ENCODE measurements at places on chromosomes 1 and 21.

DNA sequence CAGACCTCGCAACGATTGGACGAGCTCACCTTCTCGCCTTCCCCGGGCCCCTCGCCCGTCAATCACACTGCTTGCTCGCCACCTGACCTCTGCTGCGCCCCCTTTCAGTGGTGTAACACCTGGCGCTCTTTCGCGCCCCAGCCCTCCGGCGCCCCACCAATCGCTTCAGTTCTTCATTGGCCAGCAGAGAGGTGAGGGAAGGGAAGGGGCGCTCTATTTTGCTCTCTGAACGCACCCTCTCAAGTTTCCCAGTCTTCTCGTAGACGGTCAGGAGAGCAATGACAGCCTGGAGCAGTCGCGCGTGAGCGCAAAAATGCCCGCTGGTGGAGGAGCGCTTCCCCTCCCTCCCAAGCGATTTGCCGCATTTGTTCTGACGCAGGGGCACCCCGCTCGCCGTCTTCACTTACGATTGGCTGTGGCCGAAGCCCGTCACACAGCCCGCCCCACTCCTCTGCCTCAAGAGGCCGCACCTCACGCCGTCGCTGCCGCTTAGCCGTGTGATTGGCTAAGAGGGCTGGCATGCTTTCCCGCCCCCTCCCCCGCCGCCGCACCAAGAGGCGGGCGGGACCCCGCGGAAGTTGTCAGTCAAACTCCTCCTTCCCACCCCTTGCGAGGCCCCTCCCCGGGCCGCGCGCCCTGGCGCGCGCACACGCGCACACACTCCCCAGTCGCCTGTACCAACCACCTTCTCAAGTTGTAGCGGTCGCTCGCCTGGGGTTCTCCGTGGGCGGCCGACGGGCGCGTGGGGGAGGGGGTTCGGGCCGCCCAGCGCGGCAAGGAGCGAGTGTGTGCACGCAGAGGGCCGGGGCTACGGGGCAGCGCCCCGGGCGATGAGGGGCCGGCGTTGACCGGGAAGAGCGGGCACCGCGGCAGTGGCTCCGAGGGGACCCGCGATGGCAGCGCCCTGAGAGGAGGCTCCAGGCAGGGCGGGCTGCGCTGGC, at the start of gene PPP2R5A:
Gene PPP2R5A (plus strand): TSS at position 667 of the 941 bp plus-strand sequence. CDS start 701 bp downstream, outside the sequence.
- DNase-seq: peak; percentile 100

DNA sequence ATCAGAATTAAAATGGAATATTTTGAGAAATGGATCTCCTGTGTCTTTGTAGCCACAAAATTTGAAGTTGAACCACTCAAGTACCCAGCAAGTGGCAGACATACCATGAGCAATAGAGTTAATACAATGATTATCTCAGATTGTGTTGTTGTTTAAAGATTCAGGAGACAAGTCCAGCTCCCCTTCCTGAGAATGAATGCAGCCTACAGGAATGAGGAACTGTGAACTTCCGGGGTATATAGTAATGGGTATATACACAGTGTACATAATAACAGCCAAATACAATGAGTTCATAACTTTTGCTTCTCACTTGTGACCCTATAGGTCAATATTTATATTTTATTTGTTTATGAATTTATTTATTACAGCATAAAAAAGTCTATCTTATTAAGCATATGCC, 445.0 kb downstream of the SETD4 start:
- DNase-seq: no peak

- DNase-seq: no peak
Observed at GRCh38 chr1:31122741-31123140, 57.2 kb upstream of the PUM1 start.

GRCh38 chr1:32779242-32779641, 37.9 kb downstream of the YARS1 start:
- no peak for DNase-seq

- peak; percentile 93 for DNase-seq
Observed at GRCh38 chr1:152001631-152002584, 8.2 kb upstream of the S100A10 start.

DNA sequence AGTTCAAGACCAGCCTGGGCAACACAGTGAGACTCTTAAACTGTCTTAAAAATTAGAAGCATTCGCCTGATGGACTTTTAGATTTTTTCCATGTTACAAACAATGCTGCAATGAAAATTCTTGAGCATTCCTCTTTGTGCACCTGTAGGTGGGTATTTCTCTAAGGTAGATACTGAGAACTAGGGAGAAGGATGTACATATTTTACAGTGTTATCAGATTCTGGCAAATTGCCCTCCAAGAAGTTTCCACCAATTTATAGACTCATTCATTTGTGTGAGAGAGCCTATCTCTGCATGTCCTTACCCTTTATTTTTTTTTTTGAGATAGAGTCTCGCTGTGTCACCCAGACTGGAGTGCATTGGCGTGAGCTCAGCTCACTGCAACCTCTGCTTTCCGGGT, 12.3 kb upstream of the LEFTY2 start:
- no peak for DNase-seq

GRCh38 chr1:215043401-215043800, 39.1 kb upstream of the KCNK2 start:
- DNase-seq: no peak

GRCh38 chr1:1596493-1597274, 3.3 kb downstream of the FNDC10 start:
- DNase-seq: no peak

- no peak for DNase-seq
Observed at GRCh38 chr1:208641579-208642280, 397.5 kb upstream of the PLXNA2 start.

DNA sequence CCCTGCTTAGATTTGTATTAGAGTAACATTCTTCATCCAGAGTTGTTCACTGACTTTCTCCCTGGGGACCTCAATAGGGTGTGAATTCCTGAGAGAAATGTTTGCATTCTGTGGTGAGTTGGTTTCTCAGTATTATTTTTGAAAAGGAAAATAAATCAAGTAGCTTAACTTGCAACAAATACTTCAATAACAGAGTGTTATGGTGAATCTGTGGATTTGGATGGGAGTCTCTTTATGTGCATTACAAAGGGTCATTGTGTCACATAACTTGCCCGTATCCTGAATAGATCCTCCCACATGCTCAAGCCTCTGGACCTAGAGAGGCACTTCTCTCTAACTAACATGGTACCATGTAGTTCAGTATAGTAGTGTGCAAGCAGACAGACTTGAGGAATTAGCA, 68.4 kb upstream of the IPO9 start:
- DNase-seq: no peak

- DNase-seq: peak; percentile 73
Observed at GRCh38 chr1:12552111-12552888, 65.7 kb downstream of the DHRS3 start.

DNA sequence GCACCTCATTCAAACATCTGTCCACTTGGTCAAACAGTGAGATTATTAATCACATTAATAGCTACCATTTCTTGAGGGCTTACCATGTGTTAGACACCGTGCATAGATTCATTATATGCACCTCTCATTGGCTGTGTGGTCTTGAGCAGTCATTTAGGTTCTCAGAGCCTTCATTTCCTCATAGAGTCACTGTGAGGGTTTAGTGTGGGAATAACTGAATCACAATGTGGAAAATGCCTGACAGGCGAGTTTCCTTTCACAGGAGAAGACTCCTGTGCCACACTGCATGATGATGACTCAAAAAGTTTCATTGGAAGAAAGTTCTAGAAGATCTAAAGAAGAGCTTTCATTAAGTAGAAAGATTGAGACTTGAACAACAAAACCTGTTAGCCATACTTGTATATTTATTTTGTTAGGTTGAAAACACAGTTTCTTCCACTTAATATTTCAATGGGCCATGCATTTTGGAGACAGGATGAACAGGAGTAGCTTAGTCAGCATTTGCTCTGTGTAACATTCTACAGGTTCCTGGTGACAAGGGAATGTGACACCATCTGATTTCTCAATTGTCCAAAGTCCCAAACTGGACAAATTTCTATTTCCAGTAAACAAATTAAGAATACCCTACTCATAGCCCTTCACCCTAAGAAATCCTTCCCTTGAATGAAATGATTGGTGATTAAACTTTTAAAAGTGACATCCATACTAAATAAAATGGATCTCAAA, 45.7 kb downstream of the FYB2 start:
- no peak for DNase-seq

DNA sequence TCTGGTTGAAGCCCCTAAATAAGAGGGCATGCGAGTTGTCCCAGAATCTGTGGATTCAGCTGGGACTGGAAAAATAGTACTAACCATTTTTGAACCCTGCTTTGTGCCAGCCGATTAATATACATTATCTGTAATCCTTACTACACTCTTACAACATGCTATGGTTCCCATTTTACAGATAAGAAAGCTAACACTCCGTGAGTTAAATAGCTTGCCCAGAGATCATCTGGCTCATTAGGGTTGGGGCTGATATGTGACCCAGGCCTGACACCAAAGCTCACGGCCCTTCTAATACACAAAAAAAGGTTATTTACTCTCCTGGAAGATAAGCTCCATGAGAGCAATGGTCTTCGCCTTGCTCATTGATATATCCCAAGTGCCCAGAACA, 14.9 kb downstream of the ATP2B4 start:
- DNase-seq: no peak

GRCh38 chr1:5140962-5141361, 486.6 kb downstream of the AJAP1 start:
- no peak for DNase-seq

DNA sequence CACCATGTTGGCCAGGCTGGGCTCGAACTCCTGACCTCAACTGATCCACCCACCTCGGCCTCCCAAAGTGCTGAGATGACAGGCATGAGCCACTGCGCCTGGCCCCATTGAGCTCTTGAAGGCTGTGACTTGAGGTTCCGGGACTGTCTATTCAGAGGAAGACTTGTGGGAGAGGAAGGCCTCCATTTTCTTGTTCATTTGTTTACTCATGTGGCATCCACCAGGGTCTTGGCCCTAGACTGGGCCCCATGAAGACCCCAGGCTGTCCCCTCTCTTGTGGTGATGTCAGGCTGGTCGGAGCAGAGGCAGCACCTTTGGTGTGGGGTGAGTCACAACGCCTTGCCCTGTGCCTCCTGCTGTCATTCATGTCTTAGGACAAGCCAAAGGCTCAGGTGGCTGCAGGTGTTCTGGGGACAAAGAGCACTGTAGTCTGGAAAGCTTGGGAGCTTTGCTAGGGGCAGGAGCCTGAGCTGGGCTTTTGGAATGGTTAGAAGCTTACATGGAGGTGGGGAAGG, 224.6 kb upstream of the C1orf174 start:
- peak; percentile 46 for DNase-seq

DNA sequence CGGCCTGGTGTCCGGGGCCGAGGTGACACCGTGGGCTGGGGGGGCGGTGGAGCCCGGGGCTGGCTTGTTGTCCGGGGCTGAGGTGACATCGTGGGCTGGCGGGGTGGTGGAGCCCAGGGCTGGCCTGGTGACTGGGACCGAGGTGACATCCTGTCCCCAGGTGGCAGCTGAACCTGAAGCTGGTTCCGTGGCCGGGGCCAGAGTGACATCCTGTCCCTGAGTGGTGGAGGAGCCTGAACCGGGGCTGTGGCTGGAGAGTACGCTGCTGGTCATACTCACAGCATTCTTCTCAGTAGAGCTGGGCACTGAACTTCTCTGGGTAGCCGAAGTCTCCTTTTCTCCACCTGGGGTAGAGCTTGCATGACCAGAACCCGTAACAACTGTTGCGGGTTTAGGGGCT, 15.8 kb downstream of the THBS3 start:
- DNase-seq: no peak

DNA sequence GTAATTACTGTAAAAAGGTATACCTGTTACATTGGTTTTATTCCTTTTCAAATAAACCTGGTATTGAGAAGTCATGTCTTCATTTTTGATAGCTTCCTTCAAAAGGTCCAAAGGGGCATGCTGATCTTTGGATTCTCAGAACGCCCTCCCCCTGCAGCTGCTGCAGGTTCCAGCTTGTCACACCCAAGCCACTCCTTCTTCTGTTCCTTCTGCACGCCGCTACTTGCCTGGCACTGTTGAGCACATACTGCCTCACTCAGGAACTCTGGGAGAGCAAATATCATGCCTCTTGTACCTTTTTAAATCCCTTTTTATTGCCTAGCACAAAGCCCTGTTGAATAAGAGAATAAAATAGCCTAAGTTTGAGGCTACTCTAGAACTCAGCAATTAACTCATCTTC, 136.9 kb downstream of the BARHL2 start:
- DNase-seq: no peak

- DNase-seq: no peak
Observed at GRCh38 chr1:184061396-184062003, 10.0 kb downstream of the TSEN15 start.

- no peak for DNase-seq
Observed at GRCh38 chr1:165928075-165928731, 100.8 kb downstream of the UCK2 start.

DNA sequence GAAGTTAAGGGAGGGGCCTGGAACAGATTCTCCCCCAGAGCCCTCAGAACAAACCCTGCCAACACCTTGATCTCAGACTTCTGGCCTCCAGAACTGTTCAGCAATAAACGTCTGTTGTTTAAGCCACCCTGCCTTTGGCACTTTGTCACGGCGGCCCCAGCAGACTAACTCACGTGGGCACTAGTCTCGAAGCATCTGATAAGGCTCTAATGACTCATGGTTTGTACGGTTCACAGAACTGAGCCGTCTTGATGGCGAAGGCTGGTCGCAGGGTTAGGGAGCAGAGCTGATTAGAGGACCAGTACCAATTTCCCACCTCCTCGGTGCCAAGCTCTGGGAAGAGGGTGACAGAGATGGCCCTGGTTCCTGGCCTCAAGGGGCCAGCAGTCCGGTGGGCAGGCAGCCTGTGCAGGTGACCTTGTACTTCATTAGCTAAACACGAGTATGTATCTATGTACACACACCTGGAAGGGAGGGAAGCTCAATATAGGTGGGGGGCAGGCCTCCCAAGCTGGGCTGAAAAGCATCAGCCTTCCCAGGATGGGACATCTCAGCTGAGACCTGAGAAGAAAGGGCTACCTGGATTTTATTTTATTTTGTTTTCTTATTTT, 112.8 kb downstream of the MRPS6 start:
- peak; percentile 83 for DNase-seq

GRCh38 chr1:234091876-234092275, 187.4 kb downstream of the SLC35F3 start:
- DNase-seq: no peak

GRCh38 chr1:63724375-63724899, 49.4 kb upstream of the ROR1 start:
- no peak for DNase-seq

- DNase-seq: no peak
Observed at GRCh38 chr1:23578311-23578996, 19.2 kb upstream of the ID3 start.

GRCh38 chr1:154191990-154192461, at the start of gene TPM3:
Gene TPM3 (minus strand): TSS chr1:154192100. CDS start chr1:154192018, 82 bp downstream.
- DNase-seq: peak; percentile 12

DNA sequence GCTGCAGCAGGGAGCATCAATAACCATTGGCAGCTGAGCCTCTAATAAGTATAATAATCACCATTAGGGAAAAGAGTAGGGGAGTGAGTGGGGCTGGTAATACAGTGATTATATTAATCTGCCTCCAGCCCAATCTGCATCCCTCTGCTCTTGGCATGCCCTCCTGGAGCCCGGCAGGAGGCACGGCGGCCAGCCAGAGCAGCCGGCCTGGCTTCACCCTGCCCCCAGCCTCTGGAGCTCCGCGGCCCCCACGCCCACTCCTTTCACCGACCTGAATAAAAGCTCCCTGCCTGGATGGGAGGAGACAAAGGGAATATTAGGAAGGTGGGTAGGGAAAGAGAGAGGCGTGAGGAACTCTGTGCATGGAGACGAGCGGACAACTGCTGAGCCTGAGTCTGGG, 28.3 kb downstream of the OPTC start:
- DNase-seq: no peak

GRCh38 chr1:3745590-3746381, 6.5 kb upstream of the CCDC27 start:
- no peak for DNase-seq

- no peak for DNase-seq
Observed at GRCh38 chr1:219908170-219908569, 20.2 kb downstream of the SLC30A10 start.
